KBM-7 (cell line): ENCODE measurements at places on chromosomes 4 and X.

GRCh38 chrX:118637997-118638396 lies 89.4 kb upstream of the IL13RA1 start:
- no peak for DNase-seq

- DNase-seq: peak; percentile 95
These were observed 96.4 kb upstream of the C1GALT1C1 start for GRCh38 chrX:120726294-120726693.

DNA sequence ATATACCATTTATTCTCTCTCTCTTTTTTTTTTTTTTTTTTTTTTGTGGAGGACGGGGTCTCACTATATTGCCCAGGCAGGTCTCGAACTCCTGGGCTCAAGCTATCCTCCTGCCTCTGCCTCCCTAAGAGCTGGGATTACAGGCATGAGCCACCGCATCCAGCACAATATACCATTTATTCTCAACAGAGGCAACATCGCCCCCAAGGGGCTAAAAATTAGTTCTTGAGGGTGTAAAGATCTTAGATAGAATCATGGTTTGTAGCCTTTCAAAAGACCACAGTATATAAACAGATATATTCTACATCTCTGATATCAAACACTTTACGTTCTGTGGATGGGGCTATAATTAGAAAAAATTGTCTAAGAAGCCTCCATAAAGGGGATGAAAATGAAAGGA lies 39.8 kb upstream of the TCEAL2 start:
- DNase-seq: peak; percentile 31

DNA sequence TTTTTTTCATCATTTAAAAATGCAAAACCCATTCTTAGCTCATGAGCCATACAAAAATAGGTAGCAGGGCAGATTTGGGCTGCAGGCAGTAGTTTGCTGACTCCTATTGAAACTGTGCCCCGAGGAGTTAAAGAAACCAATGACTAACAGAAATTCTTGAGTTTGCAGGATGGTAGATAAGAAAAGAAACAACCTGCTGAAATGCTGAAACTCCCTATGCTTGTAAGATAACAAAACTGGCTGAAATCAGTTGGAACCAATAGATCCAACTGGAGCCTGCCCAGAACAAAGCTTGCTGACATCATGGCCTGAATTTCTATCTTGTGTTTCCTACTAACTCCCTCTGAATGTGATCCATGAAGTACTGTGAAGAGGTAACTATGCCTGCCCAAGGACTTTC lies 68.6 kb downstream of the ANOS1 start:
- DNase-seq: no peak

GRCh38 chr4:72858328-72858727 lies 211.2 kb downstream of the COX18 start:
- no peak for DNase-seq

DNA sequence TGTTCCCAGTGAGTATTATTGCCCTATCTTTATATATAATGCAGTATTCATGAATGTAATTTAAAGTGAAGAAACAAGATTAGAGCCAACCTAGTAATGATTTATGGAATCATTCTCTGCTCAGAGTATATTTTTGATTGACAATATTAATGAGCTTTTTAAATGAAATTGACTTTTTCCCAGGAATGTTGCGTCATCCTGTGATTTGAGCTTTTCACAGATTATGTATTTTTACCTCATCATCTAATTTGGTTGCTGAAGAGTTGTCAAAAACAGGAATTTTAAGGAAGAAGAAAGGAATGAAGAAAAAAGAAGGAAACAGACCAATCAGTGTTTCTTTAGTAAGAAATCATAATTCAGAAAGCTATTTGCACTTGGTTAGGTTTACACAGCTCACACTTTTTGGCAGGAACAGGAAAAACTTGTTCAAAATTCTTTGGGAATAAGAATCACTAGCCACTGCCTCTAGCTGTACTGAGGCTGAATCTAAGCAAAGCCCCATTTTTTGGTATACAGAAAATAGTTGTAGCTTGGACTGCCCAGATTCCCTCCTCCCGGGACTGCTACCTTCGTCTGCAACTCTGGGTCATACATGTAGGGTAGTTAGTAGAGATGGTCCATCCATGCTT lies 27.3 kb downstream of the EXOC1 start:
- DNase-seq: no peak

DNA sequence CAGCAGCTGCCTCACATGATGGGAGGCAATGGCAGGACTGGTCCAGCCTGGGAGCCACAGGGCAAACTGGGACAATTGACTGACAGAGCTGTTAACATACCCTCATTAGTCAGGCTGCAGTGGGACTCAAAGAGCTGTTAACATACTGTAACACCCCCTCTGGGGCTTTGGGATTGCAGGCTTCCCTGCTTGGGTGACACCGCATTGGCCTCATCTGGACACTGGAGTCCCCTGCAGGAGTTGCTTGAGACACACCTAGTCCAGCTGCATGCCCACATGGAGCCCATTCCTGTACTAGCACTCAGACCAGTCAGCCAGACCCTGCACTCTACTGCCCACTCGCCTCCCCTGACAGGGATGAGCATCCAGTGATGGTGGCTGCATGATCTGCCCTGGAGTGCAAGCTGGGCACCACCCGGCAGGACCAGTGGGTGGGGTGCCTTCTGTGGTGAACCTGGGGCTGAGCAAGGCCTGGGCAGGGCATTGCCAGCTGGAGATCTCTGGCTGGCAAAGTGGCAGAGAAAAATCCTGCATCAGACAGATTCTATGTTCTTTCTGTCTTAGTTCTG lies 138.8 kb downstream of the DTHD1 start:
- DNase-seq: no peak

DNA sequence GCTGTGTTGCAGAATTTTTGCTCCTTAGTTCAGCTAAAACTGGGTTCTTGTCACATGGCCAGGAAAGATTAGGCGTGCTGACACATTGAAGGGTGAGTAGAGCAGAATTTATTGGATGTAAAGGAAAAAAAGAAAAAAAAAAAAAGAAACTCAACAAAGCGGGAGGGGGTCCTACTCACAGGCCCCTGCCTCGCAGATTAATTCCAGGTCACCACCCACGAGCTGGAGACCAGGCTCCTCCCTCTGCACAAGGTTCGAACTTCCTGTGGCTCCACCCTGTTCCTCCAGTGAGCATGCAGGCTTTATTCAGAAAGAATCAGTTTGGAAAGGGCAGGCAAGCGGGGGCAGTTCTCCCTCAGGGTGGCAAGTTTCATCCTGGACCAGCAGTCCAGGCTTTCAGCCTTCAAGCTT lies 17.1 kb downstream of the MGST2 start:
- no peak for DNase-seq

GRCh38 chr4:171759274-171759673 lies 53.9 kb upstream of the GALNTL6 start:
- DNase-seq: no peak

DNA sequence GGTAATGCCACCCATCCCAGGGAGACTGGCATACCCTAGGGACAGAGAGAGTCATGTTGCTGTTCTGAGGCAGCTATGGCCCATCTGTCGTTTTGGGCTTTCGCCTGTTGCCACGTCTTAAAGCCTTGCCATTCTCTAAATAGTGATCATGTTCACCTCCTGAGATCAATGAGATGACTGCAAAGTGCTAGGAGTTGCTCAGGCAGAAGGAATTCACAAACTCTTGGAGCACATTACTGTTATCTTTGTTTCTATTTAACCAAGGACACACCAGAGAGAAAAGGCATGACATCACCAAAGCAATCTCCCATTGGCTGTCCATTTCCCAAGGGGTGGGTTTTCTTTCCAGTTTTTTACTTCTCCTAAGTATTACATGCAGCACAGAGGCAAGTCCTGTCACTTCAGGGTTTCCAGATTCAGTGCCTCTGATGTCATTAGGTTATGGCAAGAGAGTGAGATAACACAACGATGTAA lies 37.1 kb upstream of the SETD7 start:
- no peak for DNase-seq

DNA sequence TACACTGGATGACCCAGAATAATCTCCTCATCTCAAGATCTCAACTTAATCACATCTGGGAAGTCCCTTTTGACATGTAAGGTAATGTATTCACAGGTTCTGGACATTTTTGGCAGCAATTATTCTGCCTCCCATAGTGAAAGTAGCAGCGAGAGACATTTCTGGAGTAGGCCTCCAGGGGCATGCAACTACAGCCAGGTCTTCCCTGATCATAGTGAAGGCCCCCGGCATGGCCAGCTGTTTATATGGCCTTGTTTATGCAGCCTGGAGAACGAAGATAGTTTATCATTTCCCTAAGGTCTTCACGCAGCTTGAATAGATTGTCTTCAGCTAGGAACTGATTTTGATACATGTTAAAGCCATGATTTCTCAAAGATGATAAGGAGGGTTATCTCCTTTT lies 139.9 kb downstream of the RNF150 start:
- DNase-seq: no peak

DNA sequence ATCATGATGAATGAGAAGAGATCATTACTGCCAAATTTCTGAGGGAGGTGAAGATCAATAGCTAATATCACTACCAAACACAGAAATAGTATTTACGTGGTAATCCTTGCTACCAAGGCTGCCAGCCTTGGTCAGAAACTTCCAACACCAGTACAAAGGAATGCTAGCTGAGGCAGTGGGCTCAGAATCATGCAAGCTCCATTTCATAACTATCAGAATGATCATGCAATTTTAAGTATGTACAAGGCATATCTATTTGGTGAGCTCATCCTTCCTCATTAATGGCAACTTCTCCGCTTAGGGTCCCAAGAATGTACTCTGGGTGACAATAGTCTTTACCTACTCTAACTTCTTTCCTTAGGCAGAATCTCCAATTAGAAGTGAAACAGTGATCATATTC lies 135.0 kb downstream of the GPC3 start:
- DNase-seq: no peak

DNA sequence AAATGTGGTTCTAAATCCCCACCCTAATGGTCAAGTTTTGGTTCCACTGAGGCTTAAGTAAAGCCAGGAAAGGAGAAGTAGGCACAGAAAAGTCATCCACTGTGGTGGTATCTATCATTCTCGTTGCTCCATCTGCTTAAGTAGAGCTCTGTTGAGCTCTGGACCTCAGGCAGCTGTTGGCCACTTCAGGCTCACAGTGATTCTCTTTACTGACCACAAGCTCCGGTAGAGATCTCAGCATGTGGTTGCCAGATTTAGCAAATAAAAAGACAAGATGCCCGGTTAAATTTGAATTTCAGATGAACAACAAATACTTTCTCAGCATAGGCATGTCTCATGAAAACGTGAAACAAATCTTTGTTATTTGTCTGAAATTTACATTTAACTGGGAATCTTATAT lies 132.3 kb upstream of the PTCHD1 start:
- DNase-seq: no peak

GRCh38 chrX:136899221-136899620 lies 18.7 kb upstream of the RBMX start:
- DNase-seq: no peak

DNA sequence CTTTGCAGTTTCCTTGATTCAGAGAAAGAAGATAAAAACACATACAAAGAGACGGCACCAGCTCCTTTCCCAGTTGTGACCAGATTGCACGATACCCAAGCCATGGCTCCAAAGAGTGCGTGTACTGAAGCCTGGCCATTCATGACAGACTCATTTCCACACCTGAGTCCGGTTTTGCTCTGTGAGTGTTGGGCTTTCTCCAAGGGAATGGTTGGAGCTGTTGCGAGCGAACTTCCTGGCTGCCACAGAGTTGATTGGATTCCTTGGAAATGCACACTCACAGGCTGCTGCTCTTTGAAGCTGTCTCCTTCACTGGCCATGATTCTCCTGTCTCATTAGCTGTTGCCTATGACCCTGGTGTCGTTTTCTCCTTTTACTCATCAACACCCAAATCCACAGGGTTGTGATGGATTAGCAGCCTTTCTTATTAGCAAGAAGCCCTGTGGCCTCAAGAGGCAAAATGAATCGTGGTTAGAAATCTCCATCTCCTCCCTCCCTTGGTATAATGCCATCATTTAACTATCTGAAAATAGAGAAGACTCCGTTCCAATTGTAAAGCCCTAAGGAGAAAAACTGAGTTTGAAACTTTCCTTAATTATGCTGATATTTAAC lies 43.9 kb upstream of the BBS12 start:
- DNase-seq: no peak

- DNase-seq: no peak
These were observed 161.4 kb upstream of the FAM9B start for GRCh38 chrX:9195199-9195880.

DNA sequence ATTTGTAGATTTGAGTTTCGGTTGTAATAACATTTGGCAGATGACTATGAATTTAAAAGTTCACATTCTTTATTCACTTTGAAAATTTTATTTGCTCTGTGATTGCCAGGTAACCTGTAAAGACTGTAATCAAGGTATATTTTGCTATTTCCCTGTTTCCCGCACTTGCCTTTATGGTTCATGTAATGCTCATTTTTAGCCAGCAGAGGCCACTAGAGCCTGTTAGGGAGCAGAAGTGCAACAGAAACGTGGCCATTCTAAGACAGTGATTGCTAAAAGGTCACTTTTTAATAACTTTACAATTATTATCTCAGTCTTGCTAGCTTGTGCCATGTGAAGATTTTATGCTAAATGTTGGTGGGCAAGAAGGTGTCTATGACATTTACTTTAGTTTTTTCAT lies 12.4 kb downstream of the YIPF6 start:
- DNase-seq: peak; percentile 59

DNA sequence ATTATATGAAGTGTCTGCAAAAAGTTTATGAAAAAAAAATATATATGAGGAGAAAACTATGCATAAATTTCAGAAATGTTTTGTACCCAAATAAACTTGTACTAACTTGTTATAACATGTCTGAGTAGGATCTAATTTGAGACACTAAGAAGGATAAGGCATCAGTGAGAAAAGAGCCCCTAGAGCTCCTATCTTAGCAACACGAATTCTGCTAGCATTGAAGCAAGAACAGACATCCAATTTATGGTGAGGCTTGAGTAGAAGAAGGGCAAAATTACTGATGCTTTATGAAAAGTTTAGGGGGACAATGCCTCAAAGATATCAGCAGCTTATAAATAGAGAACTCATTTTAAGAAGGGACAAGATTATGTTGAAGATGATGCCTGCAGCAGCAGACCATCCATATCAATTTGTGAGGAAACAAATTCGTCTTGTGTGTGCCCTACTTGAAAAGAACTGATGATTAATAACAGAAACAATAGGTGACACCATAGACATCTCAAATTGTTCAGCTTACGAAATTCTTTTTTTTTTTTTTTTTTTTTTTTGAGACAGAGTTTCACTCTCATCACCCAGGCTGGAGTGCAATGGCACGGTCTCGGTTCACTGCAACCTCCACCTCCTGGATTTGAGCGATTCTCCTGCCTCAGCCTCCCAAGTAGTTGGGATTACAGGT lies 35.7 kb upstream of the ADAM29 start:
- DNase-seq: no peak

GRCh38 chr4:101200561-101200960 lies 146.8 kb downstream of the PPP3CA start:
- DNase-seq: peak; percentile 35
